ENCODE measurements at places on chromosomes 16 and 17.

GRCh38 chr16:86884390-86884650 lies 306.0 kb downstream of the FOXL1 start:
- H3K4me1 ChIP-seq = no peaks in the 10 kb centered on the region
- no peak for DNase-seq

- no peaks in the 10 kb centered on the region for H3K4me1 ChIP-seq
- no peak overlapping the region for H3K4me3 ChIP-seq
- no peak for DNase-seq
- H3K27me3 ChIP-seq = peaks cover 21% of the 10 kb centered on the region
Observed at GRCh38 chr17:32854207-32854606, 22.7 kb downstream of the MYO1D start.

GRCh38 chr16:11374255-11374654 lies 29.0 kb downstream of the RMI2 start:
- H3K27ac ChIP-seq = no peak overlapping the region
- H3K4me3 ChIP-seq = no peak overlapping the region
- peaks cover 2% of the 10 kb centered on the region for H3K27me3 ChIP-seq
- peaks cover 8% of the 10 kb centered on the region for H3K36me3 ChIP-seq
- no peak for DNase-seq

DNA sequence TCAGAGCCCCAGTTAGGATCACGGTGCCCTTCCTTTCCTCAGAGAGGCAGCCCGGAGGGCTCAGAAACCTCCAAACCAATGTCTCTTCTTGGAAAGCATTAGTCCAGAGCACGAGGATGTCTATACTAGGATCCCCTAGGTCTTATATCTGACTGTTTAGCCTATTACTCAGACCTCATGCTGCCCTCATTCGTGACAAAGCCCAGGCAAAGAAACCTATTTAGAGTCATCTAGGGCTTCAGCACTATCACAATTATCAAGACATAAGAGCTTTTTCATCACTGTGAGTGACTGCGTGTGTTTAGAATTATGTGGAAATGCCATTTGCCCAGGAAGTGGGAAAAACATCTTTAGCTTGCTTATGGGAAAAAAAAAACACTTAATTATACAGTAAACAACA lies 159.8 kb upstream of the NOL11 start:
- peaks cover 26% of the 10 kb centered on the region for H3K36me3 ChIP-seq
- no peak for DNase-seq
- no peaks in the 10 kb centered on the region for H3K27me3 ChIP-seq
- no peak overlapping the region for H3K4me3 ChIP-seq
- no peak overlapping the region for H3K27ac ChIP-seq

GRCh38 chr16:14494396-14494966 lies 135.6 kb downstream of the PARN start:
- DNase-seq = no peak
- no peaks in the 10 kb centered on the region for H3K27me3 ChIP-seq
- H3K27ac ChIP-seq = no peak overlapping the region
- peaks cover 11% of the 10 kb centered on the region for H3K4me1 ChIP-seq
- no peak overlapping the region for H3K4me3 ChIP-seq
- no peaks in the 10 kb centered on the region for H3K36me3 ChIP-seq

DNA sequence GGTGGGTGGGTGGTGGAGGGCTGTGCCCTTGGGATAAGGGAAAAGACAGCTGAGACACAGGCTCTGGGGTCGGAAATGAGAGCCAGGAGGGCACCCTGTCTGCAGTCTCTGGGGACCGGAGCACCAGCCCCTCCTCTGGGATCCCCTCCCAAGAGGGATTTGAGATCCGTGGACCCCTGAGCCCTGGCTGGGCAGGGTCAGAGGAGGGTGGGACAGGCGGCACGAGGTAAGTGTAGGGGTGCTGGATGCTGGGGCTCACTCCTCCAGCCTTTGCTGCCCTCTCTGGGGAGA lies 425 bp downstream of the SGSH start:
- peaks cover 2% of the 10 kb centered on the region for H3K27me3 ChIP-seq
- H3K4me1 ChIP-seq = peaks cover 11% of the 10 kb centered on the region
- H3K27ac ChIP-seq = peak overlapping the region; percentile 91
- H3K36me3 ChIP-seq = peaks cover 9% of the 10 kb centered on the region
- DNase-seq = no peak

- H3K27me3 ChIP-seq = no peaks in the 10 kb centered on the region
- no peak overlapping the region for H3K4me3 ChIP-seq
- no peak for DNase-seq
Observed at GRCh38 chr16:11423315-11424117, 78.3 kb downstream of the RMI2 start.

Measured in activated CD4-positive, alpha-beta T cell treated with anti-CD3 and anti-CD28 coated beads, Interleukin-2, amount 10 ng/mL, durations not matched to agents 24 days and 14 days (primary cell).